Fibroblast of lung (primary cell): ENCODE measurements at places on chromosomes 13 and 19. TPM values are rescaled to one million over a fixed set of nuclear protein-coding genes. Genes with fewer than 3 reads are reported as not detected.
A peak's percentile ranks its signal among the peaks of the same experiment; 100 is the strongest.

The DKKL1 gene
- total RNA-seq, result 0.26 TPM in 1 of 2 replicates, not detected in the other

DNA sequence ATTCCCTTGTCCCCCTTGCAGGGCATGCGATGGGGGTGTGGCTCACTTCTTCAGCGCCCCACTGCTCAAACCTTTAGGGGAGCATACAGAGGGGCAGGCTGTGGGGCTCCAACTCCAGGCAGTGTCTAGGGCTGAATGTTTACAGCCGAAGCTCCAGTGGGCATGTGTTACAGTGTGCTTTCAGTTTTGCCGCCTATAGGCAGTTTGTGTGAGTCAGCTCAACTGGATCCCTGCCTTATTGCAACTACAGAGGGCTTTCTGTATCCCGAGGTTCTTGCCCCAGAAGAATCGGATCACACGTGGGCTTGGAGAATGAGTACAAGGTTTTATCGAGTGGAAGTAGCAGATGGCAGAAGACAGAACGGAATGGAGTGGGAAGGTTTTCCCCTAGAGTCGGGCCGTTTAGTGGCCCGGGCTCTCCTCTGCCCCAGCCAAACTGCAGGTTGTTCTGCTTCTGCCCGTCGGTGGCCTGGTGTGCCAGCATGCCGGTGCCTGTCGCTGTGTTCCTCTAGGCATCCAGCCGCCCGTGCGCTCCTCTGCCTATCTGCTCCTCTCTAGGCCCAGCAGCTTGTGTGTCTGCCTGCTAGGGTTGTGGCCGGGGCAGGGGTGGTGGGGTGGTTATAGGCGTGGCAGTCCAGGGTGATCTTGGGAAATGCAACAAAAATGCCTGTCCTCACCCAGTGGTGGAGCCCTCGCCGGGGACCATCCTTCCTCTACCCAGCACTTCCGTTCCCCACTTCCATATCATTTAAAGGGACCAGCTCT, 435.9 kb upstream of the SGCG start:
- DNase-seq, result no peak

The OVOL3 gene
- total RNA-seq, result not detected in 2 replicates

The SPIB gene
- under 0.01 TPM in 1 of 2 replicates, not detected in the other for total RNA-seq

- peak; percentile 86 for DNase-seq
These were observed 16.1 kb downstream of the ZFR2 start for GRCh38 chr19:3852614-3853254.

DNA sequence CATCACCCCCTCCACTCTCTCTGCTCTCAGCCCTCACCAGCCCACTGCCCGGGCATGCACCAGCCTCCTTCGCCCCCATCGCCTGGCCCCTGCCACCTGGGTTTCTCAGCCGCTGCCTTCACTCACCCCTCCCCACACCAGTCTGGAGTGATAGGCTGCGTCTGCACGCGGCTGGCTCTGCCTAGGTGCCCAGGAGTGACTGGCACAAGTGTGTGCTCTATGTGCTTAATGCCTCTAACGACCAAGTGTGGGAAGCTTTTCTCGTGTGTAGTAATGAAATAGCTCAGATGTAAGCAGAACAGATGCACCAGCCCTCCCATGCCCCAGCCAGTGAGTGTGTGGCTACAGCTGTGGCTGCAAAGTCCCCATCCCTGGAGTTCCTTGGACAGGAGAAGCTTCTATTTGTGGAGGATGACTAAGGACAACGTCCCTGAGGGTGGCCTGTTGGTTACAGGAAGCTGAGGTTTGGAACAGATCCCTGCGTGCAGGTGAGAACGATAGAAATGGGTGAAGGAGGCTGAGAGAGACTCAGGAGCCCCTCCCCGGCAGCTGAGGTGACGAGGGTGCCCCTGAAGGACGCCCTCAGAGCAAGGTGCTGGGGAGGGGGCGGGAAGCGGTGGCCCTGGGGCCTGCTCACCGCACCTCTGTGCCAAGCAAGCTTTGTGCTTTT, 35.6 kb downstream of the ATP11A start:
- peak; percentile 58 for DNase-seq

DNA sequence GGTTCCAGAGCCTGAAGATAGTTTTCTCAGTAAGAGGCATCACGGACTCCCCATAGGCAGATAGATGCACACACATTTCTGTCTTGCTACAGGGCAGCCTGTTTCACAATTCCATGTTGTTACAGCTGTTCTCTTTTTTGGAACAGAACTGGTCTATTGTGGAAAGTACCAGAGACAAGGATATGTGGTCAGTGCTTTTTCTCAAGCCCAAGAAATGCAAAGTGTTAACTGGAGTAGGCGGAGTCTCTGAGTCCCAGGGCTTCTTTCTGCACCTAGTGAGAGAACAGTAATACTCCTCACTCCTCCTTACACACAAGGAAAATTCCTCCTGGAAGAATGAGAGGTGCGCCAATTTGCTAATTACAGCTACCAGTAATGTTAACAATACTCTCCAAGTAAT, 141.6 kb upstream of the ARGLU1 start:
- peak; percentile 1 for DNase-seq
